ENCODE measurements at places on chromosomes 16 and 17. TPM values are rescaled to one million over a fixed set of nuclear protein-coding genes. Genes with fewer than 3 reads are reported as not detected.

- DNase-seq = peak; percentile 77
These were observed 563 bp upstream of the ZKSCAN2 start for GRCh38 chr16:25257956-25258860.

DNA sequence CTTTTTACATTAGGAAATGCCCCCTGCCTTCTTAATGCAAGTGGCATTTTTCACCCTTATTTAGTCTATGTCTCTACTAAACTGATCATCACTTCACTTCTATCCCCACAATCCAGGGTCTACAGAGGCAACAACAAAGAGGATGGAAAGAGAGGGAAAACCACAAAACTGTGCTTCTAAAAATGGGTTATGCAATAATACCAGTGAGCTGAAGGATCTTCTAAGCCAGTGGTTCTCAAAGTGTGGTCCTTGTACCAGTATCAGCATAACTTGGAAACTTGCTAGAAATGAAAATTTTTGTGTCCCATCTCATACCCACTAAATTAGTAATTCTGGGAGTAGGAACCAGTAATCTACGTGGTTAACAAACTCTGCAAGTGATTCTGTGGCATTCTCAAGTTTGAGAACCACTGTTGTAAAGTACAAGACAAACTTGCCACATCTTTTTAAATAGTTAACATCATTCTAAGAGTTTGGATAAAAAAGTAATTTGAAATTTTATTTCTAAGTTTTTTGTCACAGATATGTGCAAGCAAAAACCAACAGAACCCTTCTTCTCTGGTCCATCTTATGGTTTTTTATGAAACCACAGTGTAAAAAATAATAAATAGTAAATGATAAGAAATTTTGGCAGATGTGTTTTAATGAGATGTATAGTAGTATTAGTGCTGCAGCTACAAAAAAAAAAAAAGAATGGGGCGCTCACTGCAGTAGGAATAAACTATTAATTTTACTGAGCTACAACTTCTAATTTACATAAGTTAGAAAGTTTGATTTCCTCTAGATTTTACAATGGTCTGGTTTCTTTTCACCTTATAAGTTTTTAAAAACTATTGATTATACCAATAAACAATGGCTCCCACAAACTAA lies 16.2 kb downstream of the CDC27 start:
- no peak for DNase-seq

GRCh38 chr16:27781195-27781524 lies 231.2 kb downstream of the KATNIP start:
- DNase-seq = no peak

DNA sequence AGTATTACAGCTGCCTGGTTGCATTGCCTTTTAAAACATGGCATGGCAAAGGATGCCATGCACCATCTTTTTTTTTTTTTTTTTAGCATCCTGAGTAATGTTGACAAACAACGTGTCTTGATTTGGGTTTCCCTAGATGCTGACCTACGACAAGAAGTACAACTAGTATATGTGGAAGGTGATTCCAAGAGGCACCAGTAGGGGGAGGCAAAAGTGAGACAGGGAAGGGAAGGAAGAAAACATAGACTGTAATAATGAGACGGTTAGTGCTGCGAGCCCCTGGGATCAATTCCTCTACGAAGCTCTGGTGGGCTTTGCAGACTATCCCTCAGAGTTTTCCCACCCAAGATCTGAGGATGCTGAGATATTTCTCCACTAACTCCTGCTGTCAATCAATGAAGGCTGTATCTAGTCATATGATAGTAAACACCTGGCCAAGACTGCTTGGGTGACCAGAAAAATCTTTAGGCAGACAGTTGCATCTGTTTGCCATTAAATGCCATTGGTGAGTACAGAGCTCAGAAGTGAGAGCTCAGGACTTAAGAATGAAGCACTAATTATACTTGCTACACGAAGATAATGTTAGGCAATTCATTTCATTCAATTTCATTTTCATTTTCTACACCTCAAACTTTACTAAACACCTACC lies 458.6 kb upstream of the GOT2 start:
- DNase-seq = no peak

Gene KRT36
- polyA plus RNA-seq = not detected

DNA sequence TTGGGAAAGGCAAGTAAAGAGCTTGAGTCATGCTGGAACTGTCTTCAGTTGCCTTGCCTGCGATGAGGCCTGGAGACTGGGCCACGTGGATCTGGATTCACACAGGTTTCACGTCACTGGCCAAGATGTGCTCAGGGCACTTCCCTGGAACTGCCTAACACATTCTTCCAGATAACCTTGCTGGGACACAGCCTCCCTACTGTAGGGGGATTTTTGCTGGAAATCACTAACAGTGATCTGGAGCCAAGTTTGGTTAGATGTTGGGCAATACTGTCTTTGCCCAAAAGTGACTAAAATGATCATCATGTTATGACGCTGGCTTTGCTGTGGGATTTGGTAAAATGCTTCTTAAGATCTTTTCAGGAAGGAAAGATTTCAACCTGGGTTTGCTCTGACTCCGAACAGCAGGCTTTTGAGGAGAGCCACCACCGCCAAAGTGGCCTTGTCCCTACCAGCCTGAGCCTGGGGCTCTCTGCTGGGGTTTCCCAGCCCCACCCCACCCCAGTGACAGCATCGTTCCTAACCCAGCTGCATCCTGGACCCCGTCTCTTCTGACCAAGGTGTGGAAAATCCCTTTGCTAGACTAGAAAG lies 14.7 kb downstream of the C1QTNF1 start:
- peak; percentile 64 for DNase-seq

Gene TUBG2
- 7.8 TPM for polyA plus RNA-seq

DNA sequence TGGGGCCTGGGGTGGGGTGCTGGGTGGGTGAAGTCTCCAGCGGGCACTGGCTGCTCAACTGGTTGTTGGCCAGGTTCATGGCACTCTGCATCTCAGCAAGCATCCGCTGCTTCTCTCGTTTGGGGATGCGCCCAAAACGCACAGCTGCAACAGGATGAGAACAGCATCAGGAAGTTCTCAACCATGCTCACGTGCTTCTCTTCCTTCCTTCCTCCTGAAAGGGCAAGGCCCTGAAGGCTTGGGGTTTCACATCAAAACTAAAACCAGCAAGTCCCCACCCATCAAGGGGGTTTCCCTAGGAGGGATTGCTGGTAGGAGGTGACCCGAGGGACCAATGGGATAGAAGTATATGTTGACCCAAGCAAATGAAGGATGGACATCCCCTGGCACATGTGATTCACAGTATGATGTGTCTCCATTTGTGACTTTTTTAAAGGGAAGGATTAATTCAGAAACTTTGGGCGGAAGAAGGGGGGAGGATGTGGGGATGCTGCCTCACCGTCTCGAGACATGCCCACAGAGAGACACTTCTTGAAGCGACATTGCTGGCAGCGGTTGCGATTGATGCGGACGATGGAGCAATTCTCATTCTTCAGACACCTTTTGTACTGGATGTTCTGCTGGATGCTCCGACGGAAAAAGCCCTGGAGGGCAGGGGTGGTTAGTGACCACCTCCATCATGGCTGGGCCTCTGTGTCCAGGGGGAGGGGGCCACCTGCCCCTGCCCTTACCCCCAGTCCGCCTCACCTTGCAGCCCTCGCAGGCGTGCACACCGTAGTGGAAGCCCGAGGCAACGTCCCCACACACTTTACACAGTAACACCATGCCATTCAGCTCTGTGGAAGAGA lies 4.2 kb downstream of the NR1D1 start:
- DNase-seq = no peak

Gene SLC35G6
- polyA plus RNA-seq = not detected

DNA sequence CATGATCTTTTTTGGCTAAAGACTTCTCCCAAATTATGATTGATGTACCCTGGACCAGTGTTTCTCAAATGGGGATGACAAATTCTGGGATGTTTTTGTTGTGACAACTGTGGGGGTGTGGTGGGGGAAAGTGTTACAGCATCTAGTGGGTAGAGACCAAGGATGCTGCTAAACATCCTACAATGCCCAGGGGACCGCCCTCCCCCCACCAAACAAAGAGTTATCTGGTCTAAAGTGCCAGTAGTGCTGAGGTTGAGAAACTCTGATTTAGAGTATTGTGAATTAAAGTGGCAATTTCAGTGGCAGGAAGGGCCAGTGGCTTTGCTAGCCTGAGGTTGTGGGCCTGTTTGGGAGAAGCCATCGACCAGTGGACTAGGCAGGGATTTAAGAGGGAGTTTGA lies 33.3 kb downstream of the SLC47A2 start:
- DNase-seq = no peak

- no peak for DNase-seq
These were observed 190.2 kb upstream of the CPHXL start for GRCh38 chr16:75916451-75916850.

Gene AURKB
- polyA plus RNA-seq = 5.9 TPM

DNA sequence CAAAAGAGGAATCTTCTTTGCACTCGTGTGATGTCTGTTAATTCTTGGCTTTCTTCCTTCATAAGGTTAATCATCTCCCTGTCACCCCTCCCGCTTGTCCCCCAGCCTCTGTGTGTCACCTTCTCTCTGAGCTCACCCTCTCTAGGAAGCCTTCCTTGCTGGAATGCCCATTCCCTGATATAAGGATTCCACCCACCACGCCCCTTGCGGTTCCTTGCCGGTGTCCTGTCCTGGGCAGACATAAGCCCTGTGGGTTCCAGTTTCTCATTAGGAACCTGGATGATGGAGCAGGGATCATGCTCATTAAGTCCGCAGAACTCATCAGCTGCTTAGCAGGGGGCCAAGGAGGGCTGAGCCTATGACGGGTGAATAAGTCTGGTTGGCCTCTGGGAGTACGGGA lies 559.3 kb downstream of the MAF start:
- DNase-seq = no peak

DNA sequence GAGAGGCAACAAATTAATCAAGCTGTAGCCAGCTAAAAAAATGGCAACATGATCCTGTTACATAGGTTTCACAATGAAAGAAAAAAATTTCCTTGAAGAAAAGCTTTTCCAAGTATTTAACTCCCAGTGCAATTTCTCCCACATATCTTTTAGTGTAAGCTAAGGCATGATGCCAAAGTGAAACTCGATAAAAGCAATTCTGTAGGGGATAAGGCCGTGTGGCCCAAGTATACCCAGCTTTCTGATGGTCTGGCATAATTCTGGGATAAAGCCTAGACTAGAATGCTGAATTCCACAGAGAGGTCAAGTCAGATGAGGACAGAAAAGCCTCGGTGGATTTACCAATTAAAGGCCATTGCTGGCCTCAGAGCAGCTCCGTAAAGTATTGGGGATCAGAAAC lies 36.2 kb downstream of the CTCF start:
- DNase-seq = peak; percentile 11

DNA sequence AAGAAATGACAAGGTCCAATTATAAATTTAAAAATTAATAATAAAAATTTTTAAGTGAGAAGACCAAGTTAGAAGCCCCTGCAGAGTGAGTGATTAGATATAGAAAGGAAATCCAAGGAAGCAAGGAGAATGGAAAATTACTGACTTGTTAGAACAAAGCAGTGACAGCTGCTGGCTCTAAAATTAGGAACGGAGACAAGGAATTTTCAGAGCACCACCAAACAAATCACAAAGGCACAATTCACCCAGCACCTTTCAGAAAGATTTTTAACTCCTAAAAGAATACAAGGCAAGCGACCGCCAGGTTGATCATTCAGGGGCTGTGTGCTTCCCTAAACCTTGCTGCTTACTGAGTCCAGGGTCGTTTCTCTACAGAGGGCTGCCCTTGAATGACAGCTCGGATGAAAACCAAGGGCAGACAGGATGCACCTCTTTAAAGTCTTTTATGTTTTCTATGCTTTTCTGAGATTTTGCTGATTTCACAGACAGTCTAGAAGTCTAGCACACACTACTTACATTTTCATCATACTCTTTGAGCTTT lies 45.4 kb upstream of the GINS3 start:
- no peak for DNase-seq

- DNase-seq = no peak
These were observed 24.0 kb downstream of the LLGL2 start for GRCh38 chr17:75549246-75550138.

Gene SDR42E1
- 0.99 TPM for polyA plus RNA-seq

DNA sequence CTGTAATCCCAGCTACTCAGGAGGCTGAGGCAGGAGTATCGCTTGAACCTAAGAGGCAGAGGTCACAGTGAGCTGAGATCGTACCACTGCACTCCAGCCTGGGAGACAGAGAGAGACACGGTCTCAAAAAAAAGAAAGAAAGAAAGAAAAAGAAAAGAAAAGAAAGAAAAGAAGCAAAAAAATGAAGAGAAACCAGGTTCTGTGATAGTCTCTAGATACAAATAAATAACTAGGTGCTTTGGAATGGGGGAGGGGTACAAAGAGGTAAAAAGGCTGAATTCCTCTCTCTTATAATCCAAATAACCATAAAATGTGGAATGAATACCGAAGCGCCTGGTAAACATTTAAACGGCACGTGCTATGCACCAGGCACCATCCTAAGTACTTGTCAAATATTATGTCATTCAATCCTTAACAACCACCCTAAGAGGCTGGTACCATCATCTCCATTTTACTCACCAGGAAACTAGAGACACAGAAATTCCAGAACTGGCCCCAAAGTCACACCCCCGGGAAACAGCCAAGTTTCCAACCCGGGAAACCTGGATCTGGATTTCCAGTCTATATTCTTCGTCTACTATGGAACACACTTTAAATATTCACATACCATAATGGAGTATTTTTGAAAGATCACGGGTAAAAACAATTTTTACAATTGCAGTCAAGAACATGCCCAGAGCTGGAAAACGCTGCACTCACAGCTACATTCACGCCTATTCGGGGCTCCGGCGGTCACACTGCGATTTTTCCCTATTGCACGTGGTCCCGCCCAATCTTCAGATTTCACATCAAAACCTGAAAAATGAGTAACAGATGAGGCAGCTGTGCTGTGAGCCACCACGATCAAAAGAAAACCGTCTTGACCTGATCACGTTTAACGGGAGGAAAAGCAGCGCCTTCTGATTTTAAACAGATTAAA lies 10.5 kb downstream of the NXN start:
- no peak for DNase-seq

Gene EPOP
- 0.17 TPM for polyA plus RNA-seq

- DNase-seq = peak; percentile 10
These were observed 95.6 kb downstream of the PGS1 start for GRCh38 chr17:78473951-78474613.

- no peak for DNase-seq
These were observed 37.4 kb downstream of the AXIN2 start for GRCh38 chr17:65523853-65524664.

- no peak for DNase-seq
These were observed 5.0 kb upstream of the DNASE1L2 start for GRCh38 chr16:2231016-2231931.

- no peak for DNase-seq
These were observed 26.8 kb downstream of the GP2 start for GRCh38 chr16:20300312-20301097.

GRCh38 chr16:89048090-89048725 lies 45.4 kb upstream of the ACSF3 start:
- no peak for DNase-seq

DNA sequence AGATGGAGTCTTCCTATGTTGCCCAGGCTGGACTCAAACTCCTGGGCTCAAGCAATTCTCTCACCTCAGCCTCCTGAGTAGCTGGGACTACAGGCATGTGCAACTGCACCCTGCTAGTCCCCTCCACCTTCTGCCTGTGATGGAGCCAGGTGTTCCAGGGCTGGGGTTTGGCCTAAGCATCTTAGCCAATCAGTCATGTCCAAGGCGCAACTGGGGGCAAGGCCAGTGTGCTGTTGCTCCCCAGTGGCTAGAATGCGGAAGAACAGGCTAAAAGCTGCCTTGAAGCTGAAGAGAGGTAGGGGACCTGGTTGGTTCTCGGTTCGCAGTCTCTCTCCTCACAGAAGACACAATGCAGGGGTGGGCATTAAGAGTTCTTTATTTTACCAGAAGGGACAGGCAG lies 18.6 kb downstream of the FLOT2 start:
- DNase-seq = no peak

Gene FN3K
- polyA plus RNA-seq = 1.6 TPM

Gene ZNF286A
- polyA plus RNA-seq = 25.3 TPM

Gene DPEP1
- not detected for polyA plus RNA-seq
